ENCODE measurements at places on chromosomes 3 and 15.

- H3K4me1 ChIP-seq: peaks cover 13% of the 10 kb centered on the region
- H3K27ac ChIP-seq: peak overlapping the region; percentile 93
- no peaks in the 10 kb centered on the region for H3K27me3 ChIP-seq
- DNase-seq: no peak
- H3K4me3 ChIP-seq: peak overlapping the region; percentile 64
Observed at GRCh38 chr3:12289524-12289923, 654 bp downstream of the PPARG start.

DNA sequence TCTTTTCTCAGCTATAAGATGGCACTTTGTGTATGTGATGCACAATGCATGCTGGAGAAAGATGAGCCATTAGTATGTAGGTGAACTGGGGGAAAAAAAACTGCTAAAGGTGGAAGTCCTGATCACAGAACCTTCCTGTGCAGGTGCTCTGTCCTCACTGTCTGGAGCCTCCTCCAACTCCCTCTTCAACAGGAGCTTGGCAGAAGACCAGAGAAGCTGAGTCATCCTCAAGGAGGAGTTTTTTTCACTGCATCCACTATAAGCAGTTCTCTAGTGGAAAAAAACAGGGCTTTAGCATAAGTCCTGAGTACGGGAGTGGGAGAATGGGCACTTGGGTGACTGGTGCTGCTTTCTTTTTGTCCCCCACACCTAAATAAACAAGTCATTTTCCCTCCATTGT is 168.4 kb upstream of the CADPS start:
- no peak overlapping the region for H3K27ac ChIP-seq
- no peaks in the 10 kb centered on the region for H3K36me3 ChIP-seq
- H3K27me3 ChIP-seq: no peaks in the 10 kb centered on the region
- H3K4me3 ChIP-seq: no peak overlapping the region
- no peaks in the 10 kb centered on the region for H3K4me1 ChIP-seq

GRCh38 chr3:162704238-162704637 is 1207.6 kb downstream of the OTOL1 start:
- no peaks in the 10 kb centered on the region for H3K36me3 ChIP-seq
- DNase-seq: no peak
- no peaks in the 10 kb centered on the region for H3K4me1 ChIP-seq
- no peak overlapping the region for H3K27ac ChIP-seq

DNA sequence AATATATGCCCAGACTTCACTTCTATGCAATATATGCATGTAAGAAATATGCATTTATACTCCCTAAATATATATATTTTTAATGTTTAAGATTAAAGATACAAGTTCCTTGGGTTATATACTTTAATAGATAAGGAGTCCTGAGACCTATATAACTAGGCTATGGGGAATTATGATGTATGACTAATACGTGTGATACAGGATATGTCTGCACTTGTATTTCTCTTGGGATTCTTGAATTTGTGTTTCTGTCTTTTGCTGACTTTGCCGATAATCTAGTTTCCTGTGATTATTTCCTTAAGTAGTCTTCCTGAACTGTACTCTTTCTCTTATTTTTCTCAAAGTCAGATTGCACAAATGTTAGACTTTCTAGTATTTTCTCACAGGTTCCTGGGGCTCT is 109.6 kb downstream of the PIK3CB start:
- no peaks in the 10 kb centered on the region for H3K4me1 ChIP-seq
- no peak for DNase-seq
- H3K27me3 ChIP-seq: no peaks in the 10 kb centered on the region
- no peak overlapping the region for H3K27ac ChIP-seq
- H3K36me3 ChIP-seq: no peaks in the 10 kb centered on the region
- no peak overlapping the region for H3K4me3 ChIP-seq

DNA sequence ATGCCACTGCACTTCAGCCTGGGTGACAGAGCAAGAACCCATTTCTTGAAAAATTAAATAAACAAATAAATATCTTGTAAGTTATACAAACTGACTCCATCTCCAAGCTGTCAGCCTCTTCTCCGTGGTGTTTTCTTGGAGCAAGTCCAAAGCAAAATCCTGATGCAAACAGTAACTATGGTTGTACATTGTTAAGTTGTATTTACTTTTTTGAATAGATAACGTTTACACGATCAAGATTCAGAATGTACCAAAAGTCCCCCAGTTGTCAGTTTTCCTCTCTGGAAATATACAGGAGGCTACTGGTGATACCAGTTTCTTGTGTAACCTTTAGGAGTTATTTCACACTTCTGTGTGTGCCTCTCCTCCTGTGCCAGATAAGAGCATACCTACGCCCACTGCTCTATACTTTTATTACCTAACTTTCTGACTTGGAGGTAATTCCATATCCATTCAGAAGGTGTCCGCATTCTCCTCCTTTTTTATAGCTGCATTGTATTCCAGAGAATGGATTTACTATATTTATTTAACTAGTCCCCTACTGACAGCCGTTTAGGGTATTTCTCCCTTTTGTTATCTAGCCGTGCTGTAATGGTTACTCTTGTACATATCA is 14.2 kb downstream of the CMTM7 start:
- no peak overlapping the region for H3K27ac ChIP-seq
- no peak overlapping the region for H3K4me3 ChIP-seq
- no peak for DNase-seq
- H3K4me1 ChIP-seq: peaks cover 27% of the 10 kb centered on the region
- no peaks in the 10 kb centered on the region for H3K27me3 ChIP-seq

DNA sequence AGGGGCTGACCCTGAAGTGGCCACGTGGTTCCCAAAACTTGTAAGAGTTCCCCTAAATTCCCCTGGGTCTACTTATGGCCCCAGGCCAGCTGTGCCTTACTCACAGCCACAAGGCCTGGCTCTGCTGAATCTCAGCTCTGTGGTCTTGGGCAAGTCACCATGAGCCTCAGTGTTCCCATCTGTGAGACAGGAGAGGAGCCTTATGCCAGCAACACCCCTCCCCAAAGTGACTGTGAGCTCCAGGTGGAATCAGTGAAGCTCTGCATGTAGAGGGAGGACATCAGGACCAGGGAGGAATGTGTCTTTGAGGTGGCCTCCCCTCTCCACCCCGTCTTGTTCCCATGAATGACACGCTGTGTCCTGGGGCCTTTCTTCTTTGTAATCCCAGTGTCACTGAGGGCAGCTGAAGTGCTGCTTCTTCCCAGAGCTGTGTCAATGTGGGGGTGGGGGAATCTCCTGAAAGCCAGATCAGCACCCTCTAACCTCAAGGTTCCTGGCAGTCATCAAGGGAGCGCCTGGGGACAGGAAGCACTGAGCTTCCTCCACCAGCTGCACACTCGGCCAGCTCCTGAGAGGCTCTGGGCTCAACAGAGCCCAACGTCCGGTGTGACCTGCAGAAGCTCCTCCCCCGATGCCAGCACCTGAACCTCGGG is 258.9 kb downstream of the UACA start:
- peak overlapping the region; percentile 92 for H3K27ac ChIP-seq
- H3K4me1 ChIP-seq: peaks cover 87% of the 10 kb centered on the region
- no peaks in the 10 kb centered on the region for H3K36me3 ChIP-seq
- H3K27me3 ChIP-seq: no peaks in the 10 kb centered on the region

- no peak overlapping the region for H3K27ac ChIP-seq
- DNase-seq: no peak
- no peaks in the 10 kb centered on the region for H3K36me3 ChIP-seq
- H3K27me3 ChIP-seq: no peaks in the 10 kb centered on the region
- no peak overlapping the region for H3K4me3 ChIP-seq
Observed at GRCh38 chr3:54671511-54671910, 256.3 kb downstream of the LRTM1 start.

GRCh38 chr3:51198477-51198876 is 186.6 kb upstream of the MANF start:
- no peak overlapping the region for H3K27ac ChIP-seq
- no peaks in the 10 kb centered on the region for H3K4me1 ChIP-seq
- no peak for DNase-seq
- H3K36me3 ChIP-seq: no peaks in the 10 kb centered on the region
- no peak overlapping the region for H3K4me3 ChIP-seq

DNA sequence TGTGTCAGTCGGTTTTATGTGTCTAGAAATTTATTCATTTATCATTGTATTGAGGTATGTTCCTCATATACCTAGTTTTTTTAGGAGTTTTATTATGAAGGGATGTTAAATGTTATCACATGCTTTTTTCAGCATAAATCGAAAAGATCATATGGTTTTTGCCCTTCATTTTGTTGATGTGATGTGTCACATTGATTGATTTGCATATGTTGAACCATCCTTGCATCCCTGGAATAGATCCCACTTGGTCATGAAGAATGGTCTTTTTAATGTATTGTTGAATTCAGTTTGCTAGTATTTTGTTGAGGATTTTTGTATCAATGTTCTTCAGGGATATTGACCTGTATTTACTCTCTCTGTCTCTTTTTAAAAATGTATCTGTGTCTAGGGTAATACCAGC is 230.3 kb downstream of the RAP2B start:
- no peaks in the 10 kb centered on the region for H3K27me3 ChIP-seq
- H3K4me3 ChIP-seq: no peak overlapping the region
- no peak overlapping the region for H3K27ac ChIP-seq
- no peaks in the 10 kb centered on the region for H3K4me1 ChIP-seq
- no peak for DNase-seq
- H3K36me3 ChIP-seq: no peaks in the 10 kb centered on the region

DNA sequence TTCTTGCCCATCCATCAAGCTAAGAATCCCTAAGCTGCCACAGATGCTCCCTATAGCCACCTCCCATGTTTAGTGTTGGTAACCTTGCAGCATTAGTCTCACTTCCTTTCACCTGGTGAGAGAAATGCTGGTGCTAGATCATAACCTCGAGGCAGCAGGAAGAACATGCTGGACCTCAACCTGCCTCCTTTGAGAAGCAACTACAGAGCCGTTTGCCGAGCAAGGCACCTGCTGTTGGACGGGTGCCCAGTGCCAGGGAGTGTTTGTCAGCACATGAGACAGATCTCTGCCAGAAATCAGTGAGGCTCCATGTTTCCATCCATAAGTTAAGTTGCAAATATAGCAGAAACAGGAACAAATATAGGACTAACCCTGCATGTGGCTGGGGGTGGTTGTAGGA is 955.7 kb downstream of the TUSC7 start:
- no peaks in the 10 kb centered on the region for H3K4me1 ChIP-seq
- no peaks in the 10 kb centered on the region for H3K27me3 ChIP-seq
- H3K27ac ChIP-seq: no peak overlapping the region
- H3K4me3 ChIP-seq: no peak overlapping the region
- no peaks in the 10 kb centered on the region for H3K36me3 ChIP-seq
- no peak for DNase-seq

DNA sequence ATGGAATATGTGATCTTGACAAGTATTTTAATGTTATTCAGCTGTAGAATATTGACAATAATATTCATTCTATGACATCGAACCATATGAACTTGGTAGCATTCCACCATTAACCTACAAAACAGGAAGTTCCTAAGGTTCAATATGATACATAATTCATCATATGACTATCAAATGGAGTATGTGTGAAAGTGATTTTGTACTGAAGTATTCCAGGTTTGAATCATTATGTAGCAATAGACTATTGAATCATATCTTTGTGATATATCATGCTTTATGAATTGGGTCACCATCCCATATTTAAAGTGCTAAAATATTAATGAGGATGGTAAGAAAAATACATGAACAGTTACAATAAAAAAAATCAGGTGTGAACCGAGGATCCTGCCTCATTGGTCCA is 95.1 kb downstream of the TP63 start:
- no peak overlapping the region for H3K27ac ChIP-seq
- no peaks in the 10 kb centered on the region for H3K4me1 ChIP-seq
- H3K27me3 ChIP-seq: no peaks in the 10 kb centered on the region
- no peak for DNase-seq
- H3K4me3 ChIP-seq: no peak overlapping the region

DNA sequence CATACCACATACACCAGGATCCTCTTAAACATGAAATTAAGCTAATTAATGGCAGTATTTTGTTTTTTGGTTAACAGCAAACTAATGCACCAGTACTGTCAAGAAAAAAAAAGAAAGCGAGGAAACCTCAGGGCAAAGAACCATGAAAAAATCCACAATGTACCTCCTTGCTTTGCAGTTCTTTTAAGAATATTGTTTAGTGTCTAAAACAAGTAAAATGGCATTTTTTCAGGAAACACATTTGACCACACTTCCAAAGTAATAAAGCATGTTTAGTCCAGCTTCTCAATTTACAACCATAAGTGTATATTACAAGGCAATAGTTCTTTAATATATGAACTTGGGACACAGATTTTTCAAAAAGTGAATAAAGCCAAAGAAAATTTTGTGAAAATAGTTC is 26.6 kb downstream of the AAGAB start:
- peaks cover 19% of the 10 kb centered on the region for H3K36me3 ChIP-seq
- H3K4me3 ChIP-seq: no peak overlapping the region
- H3K4me1 ChIP-seq: no peaks in the 10 kb centered on the region
- no peak for DNase-seq

GRCh38 chr3:195701042-195701915 is 19.5 kb upstream of the MUC20 start:
- H3K27ac ChIP-seq: no peak overlapping the region
- H3K4me1 ChIP-seq: no peaks in the 10 kb centered on the region
- no peaks in the 10 kb centered on the region for H3K27me3 ChIP-seq
- no peaks in the 10 kb centered on the region for H3K36me3 ChIP-seq
- no peak overlapping the region for H3K4me3 ChIP-seq
- DNase-seq: no peak

DNA sequence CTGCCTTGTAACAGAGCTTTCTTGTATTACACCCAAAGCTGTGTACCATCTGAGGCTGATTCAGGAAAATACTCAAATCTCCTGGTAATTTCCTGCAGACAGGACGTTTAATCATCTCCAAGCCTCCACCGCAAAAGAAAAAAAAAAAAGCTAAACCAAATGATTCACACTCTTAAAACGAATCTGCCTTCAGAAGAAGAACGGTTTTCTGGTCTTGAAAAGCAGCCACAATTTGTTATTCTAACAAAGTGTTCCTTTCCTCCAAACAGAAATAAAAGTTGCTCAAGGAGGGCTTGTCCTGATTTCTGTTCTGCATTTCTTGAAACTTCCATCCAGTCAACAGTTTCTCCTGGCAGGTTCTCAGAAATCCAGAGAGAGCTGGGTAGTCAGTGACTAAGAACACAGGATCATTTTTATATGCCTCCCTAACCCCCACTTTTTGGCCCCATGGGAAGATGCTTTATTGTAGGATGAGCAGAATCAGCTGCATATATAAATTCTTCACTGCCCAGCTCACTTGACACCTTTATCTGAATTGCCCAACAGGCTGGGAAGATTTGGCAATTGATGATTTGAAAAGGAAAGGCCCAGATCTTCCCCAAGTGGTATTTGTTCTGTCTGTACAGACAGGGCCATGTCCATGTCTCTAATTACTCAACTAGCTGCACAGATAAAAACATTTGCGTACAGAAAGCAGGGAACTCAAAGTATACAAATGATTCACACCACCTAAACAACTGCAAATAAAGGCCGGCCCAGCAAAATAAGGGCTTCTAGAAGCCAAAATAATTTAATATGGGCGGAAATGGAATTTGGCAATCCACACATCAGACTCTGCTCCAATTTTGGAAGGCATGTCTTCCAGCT is 41.0 kb upstream of the PRICKLE2 start:
- no peaks in the 10 kb centered on the region for H3K36me3 ChIP-seq
- no peak for DNase-seq
- H3K4me1 ChIP-seq: no peaks in the 10 kb centered on the region
- no peaks in the 10 kb centered on the region for H3K27me3 ChIP-seq

Data from Panc1 (cell line).